ENCODE measurements at places on chromosomes 16 and 17.

GRCh38 chr17:5122586-5123342 lies 6.9 kb downstream of the USP6 start:
- no peak for DNase-seq

DNA sequence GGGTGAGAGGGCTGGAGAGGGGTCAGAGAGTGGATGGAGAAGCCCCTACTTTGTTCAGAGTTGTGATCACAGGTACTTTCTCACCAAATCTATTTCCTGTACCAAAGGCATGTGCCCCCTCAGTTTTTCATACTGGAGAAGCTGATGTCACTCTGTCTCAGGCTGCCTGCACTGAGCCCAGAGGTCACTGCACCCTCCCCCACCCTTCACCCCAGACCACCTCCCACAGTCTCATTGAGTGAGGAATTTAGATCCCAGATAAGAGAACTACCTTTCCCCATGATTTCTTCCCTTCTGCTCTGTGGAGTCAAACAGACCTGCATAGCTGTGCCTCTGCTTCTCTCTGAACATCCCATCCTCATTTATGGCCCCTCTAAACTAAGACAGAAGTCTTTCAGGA lies 140.0 kb upstream of the IRX6 start:
- DNase-seq, result no peak

GRCh38 chr17:48552466-48553189 lies 7.7 kb upstream of the HOXB2 start:
- no peak for DNase-seq

- no peak for DNase-seq
These were observed 10.3 kb upstream of the TVP23A start for GRCh38 chr16:10828851-10829366.

GRCh38 chr17:65328567-65328966 lies 191.4 kb downstream of the RGS9 start:
- no peak for DNase-seq

- peak; percentile 85 for DNase-seq
These were observed at the start of gene SLC38A10 for GRCh38 chr17:81295031-81295675. SLC38A10 (minus strand) TSS chr17:81295307; CDS start chr17:81294921, 386 bp downstream.

DNA sequence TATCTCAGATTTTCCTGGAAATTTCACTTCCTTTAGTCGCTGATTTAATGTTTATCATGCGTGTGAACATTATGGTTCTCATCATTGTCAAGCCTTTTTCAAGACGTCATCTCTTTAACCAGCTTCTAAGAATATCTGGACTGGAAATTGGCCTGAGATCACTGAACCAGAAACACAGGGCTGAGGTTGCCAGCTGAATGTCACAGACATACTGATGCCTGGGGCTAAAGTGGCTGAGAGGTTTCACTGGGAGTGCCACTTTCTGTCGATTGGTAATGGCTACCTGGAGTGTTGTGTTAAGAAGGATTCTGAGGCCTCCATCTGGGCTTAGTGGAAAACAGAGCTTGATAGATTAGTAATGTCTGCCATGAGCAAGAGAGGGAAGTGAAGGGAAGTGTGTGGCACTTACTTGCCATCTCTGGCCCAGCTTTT lies 54.2 kb downstream of the CRISPLD2 start:
- DNase-seq, result no peak

DNA sequence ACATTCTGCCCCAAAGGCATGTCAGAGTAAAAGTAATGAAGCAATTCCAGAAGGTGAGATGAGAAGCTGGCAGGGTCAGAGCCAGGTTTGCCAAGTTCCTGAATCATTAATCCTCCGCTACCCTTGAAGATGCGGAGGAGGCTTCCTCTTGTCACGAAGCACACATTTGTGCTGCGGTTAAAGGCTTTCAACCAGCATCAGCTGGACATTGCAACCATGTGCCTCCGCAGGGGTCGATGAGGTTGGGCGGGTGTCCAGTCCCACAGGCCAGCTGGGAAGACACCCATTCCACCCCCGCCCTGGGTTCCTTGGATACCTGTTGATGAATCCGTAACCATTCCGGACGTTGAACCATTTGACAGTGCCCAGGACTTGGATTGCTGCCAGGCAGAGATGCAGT lies 1.3 kb downstream of the YBX2 start:
- DNase-seq, result no peak

- DNase-seq, result no peak
These were observed 44.8 kb upstream of the HAPSTR1 start for GRCh38 chr16:9046667-9047055.

GRCh38 chr16:73735018-73735417 lies 561.6 kb upstream of the PSMD7 start:
- no peak for DNase-seq

DNA sequence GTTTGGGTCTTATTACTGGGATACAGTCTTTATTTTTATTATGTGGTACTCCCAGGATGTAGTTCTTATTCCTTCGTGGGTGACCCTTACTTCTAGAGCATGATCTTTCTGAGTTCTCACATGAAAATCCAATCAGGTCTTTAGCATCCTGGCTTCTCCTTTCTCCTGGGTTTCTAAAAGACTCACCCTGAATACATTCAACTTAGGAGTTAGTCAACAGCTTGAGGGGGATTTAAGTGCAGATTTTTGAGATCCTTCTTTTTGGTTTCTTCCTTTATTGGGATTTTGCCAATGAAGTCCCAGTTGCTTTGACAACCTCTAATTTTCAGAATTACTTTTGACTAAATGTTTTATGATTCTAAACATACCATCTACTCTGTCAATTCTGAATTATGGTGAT lies 68.2 kb downstream of the SIAH1 start:
- no peak for DNase-seq

DNA sequence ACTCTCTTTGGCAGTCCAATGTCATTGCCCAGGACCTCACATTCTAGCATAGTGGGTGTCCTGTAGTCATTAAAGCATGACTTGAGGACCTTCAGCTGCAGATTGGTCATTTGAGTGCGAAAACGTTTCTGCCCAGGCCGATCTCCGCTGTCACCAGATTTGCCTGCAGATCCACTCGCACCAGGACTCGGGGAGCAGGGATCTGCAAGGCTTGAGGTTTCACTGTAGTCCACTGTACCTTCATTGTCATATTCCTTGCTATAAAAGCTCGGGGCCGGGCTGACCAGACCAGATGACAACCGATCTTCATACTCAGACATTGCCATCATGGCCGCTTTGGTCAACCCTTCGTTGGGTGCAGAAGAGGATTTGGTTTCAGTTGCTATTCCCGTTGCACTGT lies 254.2 kb downstream of the ZFHX3 start:
- DNase-seq, result no peak

GRCh38 chr16:70396246-70396904 lies 42.5 kb downstream of the ST3GAL2 start:
- DNase-seq, result no peak

- DNase-seq, result no peak
These were observed 12.8 kb upstream of the CDRT4 start for GRCh38 chr17:15480204-15480603.

DNA sequence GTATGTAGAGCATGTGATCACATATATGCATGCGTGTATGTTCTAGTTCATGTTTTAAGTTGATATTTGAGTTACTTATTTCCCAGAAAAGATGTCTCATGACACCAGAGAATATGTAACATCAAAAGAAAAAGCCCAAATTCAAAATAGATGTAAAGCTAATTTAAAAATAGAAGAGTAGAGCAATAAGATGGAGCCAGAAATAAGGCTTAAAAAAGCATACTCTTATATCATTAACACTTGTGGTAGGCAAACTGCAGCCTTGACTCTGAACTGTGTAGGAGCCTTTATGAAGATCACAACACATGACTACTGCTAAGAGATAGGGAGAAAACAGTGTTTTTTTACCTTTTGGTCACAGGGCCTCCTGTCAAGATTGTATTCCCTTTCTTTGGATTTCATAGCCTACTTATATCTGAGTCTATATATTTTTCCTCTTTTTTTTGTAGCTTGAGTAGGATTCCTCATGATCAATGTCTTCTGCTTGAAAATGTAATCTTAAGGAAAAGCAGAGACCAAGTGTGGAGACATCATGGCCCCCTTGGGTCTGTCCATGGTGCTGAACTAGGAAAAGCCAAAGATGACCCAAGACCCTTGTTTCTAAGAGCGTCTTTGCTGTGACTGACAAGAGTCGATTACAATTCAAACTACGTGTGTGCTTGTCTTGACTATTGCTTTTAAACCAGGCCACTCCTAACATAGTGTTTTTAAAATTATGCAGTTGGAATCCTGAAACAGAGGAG lies 390.4 kb downstream of the SHISA9 start:
- DNase-seq, result no peak

DNA sequence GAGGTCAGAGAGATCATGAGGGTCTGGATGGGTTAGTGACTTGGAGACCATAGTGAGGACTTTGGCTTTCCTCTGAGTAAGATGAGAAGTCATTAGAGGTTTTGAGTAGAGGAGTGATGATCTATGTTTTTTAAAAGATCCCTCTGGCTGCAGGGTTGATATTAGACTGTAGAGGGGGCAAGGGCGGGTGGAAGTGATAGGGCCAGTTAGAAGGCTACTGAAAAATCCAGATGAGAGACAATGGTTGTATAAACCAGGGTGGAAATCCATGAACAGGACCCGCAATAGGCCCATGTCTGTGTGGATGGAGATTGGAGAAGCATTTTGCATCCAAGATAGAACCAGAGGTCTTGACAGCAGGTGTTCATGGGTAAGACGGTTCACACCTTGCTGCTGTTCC lies 9.8 kb downstream of the ITGAL start:
- DNase-seq, result no peak

- peak; percentile 77 for DNase-seq
These were observed 7.6 kb downstream of the MRM1 start for GRCh38 chr17:36608794-36609497.

- DNase-seq, result no peak
These were observed 9.2 kb upstream of the CISD3 start for GRCh38 chr17:38720941-38721340.

All from NCI-H2081 (cell line).